KBM-7 (cell line): ENCODE measurements at places on chromosomes 1 and 21.
A peak's percentile ranks its signal among the peaks of the same experiment; 100 is the strongest.

DNA sequence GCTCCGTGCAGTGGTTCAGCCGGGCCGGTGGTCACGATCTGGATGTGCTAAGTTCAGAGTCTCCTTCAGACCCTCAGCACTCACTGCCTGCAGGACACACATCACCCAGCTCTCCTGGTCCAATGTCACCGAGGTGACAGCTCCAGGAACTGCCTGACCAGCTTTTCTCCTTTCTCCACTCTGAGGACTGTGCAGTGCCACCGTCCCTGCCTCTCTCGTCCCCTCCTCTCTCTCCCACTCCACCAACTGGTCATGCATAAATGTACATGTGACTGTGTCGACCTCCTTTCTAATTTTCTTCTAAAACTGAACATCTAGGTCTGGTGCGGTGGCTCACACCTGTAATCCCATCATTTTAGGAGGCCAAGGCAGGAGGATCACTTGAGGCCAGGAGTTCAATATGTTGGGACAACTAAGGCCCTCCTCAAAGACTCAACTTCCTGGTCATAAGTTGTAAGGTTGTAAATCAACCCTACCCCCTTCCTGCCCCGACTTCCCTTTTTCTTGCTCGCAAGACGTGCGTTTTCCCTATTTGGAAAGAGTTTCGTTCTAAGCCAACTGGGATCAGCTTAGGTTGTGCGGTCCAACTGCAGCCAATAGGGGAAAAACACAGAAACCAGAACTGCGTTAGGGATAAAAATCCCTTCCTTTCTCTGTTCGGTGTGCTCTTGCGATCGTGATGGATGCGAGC is 53.1 kb downstream of the MEGF6 start:
- peak; percentile 30 for DNase-seq

DNA sequence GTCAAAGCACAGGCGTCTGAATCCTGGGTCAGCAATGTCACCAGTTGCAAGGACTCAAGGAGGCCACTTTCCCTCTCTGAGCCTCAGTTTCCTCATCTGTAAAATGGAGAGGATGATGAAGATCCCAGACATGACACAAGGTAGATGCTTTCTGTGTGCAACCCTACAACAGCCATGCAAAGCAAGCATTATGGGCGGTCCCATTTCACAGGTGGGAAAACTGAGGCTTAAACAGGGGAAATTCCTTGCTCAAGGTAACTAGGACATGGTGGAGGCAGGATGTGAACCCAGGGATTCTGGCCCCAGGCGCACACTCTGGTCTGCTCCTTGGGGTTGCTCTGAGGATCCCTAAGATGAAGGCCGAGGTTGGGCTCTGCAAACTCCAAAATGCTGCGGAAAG is 311.0 kb downstream of the PTPRU start:
- DNase-seq: no peak

- DNase-seq: no peak
Measured at GRCh38 chr1:116766616-116767469, 12.6 kb downstream of the CD2 start.

DNA sequence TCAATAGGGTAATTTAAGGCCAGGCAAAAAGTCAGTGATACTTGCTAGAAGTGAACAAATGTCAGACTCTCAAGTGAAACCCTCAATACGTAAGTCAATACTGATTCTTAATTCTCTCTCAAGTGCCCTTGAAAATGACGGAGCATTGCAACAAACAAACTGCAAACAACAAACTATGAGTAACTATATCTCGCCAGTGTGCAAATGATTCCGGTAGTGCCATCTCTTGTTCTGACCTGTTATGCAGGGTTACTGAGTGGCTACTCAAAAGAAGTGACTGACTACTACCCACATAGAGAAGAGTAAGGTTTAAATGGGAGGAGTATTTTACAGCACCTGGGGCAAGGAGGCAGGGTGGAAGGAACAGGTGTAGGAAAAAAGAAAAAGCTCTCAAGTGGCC is 1.6 kb downstream of the SLC19A2 start:
- peak; percentile 28 for DNase-seq

GRCh38 chr1:16212251-16212961 is at the start of gene ARHGEF19:
TSS of gene ARHGEF19 (minus strand) at chr1:16212652. CDS start at chr1:16209054, 3,598 bp downstream.
- DNase-seq: no peak

GRCh38 chr1:246216906-246217305 is 290.2 kb downstream of the SMYD3 start:
- DNase-seq: peak; percentile 50
